ENCODE measurements at places on chromosomes 7 and 10.

DNA sequence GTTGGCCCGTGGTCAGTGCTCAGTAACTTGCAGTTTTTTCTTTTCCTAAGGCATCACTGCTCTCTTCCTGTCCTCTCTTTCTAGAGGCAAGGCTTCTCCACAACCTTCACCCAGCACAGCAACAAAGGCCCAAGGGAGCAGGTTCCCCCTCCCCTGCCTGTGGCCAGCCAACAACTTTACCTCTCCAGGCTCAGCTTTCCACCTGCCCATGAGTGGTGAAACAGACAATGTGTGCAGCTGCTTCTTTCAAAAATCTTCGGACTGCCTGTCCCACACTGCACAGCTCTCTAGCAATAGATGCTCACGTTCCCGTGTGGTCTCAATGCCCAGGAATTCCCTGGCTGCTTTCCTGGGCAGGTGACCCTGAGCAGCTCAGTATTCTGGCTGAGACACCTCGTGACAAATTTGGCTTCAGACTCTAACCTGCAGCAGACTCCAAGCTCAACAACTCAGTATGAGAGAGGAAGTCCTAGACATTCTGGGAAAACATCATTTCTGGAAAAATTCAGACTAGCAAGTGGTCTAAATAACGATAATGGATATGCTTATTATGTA, 28.9 kb upstream of the TMEM72 start:
- no peak for DNase-seq

DNA sequence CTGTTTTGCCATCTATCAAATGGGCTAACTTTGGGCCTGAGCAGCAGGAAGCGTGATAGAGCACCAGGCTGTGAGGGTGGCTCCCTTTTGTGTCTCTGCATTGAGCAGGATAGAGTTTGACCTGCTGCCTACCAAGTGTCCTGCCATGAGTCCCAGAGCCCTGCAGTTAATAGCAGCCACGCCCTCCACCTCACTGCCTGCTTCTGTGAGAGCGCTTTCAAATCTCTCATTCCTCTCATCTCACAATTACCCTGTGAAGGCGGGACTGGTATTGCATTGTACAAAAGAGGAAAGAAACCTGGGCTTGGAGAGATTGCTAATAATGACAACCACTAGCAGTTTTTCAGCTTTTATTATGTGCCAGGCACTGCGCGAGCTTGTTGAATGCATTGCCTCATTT, 39.9 kb downstream of the UNC5B start:
- DNase-seq: no peak

DNA sequence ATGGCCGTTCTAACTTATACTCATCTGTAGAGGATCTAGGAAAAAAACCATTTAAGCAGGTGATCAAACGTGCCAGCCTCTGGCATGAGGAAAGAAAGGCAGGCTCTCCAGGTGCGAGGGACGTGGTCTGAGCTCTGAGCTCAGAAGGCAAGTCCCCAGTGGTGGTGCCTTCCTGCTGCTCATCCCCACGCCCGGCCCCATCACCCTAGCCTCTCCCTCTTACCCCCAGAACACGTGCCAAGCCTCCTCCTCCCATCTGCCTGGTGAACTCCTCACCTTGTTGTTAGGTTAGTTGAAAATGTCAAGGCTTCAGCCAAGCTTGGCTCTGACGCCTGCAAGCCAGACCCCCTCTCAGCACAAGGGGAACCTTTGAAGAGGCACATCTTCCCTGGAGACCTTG, 571.2 kb upstream of the MKI67 start:
- no peak for DNase-seq

GRCh38 chr10:49056356-49056755, 59.0 kb downstream of the VSTM4 start:
- DNase-seq: no peak

DNA sequence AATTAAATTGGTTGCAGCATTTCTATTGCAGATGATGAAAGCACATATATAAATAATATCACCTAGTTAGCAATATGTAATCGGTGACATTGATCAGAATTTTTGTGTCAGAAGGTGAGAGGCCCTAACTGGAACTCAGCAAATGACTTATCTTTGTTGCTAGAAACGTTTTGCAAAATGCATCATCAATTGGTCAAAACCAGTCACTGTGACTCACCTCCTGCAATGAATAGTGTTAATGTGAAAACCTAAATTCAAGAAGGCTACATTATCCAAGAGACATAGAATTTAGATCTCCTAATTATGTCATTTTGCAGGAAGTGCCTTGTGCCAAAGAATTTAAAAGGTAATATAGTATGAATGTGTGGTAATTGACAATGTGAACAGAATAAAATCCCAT, 9.8 kb upstream of the PNLIPRP3 start:
- no peak for DNase-seq

GRCh38 chr10:25768167-25768566, 165.9 kb upstream of the MYO3A start:
- no peak for DNase-seq

GRCh38 chr7:20064181-20064970, 152.8 kb downstream of the MACC1 start:
- no peak for DNase-seq

GRCh38 chr10:88826388-88826787, 23.9 kb downstream of the LIPM start:
- DNase-seq: no peak

DNA sequence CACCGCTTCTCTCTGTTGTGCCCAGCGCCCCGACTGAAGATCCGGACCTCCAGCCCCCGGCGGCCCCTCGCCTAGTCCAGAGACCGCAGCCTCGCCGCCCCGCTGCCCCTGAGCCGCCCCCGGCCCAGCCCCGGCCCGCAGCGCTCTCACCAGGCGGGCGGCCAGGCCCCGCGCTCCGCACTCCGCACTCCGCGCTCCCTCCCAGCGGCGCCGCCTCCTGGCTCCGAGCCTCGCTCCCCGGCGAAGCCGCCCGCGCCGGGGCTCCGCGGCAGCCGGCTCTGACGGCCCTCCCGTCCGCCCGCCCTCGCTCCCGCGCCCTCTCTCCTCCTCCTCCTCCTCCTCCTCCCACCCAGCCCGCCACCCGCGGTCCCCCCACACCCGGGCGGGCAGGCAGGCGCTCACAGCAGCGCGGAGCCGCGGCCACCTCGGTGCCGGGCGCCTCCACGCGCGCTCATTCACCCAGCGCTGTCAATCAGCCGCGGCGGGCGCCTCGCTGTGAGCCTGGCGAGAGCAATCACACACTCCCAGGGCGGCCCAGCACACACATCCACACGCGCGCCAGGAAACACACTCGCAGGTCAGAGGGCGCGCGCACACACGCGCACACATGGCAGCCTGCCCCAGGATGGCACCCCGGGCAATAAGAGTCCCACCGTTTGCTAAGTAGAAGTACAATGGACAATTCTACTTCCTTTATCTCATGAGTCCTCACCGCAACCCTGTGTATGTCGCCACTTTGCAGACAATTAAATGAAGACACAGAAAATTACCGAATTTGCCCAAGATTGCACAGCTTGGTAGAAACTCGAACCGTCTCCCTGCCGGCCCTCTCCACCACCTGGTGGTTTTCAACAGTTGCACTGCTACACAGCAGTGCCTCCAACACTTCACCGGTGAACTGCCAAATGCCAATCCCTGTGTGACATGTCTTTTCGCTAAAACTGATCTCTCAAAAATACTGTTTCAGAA, at the start of gene PRRT4:
Gene PRRT4 (minus strand): TSS at position 280 of the 969 bp plus-strand sequence.
- DNase-seq: no peak

- no peak for DNase-seq
Observed at GRCh38 chr10:88027570-88027969, 164.1 kb downstream of the PTEN start.

DNA sequence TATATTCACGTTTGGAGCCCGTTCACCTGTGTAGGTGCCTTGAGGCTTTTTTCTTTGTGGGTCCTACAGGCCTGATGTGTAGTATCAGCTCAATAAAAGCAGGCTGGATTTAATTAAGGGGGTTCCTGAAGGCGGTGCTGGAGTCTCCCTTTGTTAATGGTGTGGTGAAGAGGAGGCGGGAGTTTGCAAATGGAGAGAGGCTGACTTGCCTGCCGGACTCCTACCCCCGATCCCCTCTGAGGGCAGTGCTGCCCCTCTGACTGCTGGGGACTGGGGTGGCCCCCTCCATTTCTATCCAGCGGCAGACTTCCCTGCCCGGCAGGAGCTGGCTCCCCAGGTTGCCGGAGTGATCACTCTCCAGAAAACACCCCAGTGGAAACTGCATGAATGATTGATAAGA, 45.1 kb downstream of the ZMIZ1 start:
- DNase-seq: no peak
